ENCODE measurements at places on chromosomes 2 and 18.

DNA sequence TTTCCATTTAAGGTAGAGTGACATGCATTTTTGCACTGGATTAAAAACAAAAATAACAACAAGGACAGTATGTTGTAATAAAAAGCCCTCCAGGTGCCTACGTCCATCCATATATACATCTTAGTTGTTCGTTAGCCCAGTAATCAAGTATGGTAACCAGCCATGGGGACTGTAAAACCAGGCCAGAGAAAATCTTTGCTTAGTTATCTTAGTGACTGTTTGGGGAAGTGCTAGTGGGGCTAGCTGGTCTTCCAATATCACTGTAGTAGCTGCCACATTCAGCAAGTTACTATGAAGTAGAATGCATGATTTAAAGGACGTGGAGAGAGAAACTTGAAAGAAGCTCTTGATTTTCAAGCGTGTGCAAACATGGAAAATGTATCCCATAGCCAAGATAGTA, 95.9 kb upstream of the STON1 start:
- no peak for DNase-seq

- DNase-seq = no peak
These were observed 364.5 kb upstream of the RGPD4 start for GRCh38 chr2:107462181-107462580.

DNA sequence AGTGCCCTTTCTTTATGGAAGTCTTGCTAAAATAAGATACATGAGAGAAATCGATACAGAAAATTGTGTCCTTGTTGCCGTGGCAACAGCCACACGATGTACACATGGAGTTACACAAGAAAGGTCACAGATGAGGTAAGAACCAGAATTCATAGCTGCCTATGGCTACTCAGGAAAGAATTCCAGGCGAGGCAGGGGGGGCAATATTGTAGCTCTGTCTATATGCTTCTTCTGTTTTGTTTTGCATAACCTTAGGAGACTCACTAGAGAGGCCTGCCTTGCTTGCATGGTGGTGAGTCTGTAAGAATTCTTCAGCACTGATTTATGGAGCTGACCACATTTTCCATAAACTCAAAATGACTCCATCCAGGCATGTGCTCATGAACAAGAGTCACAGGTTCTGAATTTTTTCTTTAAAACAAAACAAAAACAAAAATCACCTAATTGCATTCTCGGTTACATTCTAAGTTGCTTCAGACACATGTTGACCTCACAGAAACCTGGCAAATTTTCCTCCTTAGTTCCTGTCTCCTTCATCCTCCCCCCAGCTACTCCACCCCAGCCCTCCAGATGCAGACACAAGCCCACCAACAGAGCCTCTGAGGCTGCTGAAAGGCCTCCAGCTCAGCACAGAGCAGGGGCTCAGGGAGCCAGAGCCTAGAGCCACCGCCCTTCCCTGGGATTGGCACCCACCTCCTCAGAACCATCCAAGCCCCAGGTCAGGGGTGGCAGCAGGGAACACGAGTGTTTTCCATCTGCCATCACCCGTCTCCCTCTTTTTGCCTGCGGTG, 183.5 kb downstream of the ANTXR1 start:
- DNase-seq = no peak

DNA sequence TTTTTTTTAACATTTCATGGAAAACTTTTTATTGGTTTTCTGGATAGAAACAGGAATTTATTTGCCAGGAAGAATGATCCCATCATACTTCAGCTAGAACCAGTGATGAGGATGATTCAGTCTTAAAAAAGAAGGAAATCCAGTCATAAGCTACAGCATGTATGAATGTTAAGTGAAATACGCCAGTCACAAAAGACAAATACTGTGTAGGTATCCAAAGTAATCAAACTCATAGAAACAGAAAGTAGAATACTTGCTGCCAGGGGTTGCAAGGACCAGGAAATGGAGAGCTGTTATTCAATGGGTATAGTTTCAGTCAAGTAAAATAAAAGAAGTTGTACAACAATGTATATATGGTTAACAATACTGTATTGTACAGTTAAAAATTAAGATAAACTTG, 21.3 kb downstream of the PSME4 start:
- DNase-seq = no peak

GRCh38 chr2:176960061-176960460, 252.5 kb upstream of the HNRNPA3 start:
- no peak for DNase-seq
